Astrocyte (in vitro differentiated cells and primary cell): ENCODE measurements at places on chromosomes 11 and 22.

DNA sequence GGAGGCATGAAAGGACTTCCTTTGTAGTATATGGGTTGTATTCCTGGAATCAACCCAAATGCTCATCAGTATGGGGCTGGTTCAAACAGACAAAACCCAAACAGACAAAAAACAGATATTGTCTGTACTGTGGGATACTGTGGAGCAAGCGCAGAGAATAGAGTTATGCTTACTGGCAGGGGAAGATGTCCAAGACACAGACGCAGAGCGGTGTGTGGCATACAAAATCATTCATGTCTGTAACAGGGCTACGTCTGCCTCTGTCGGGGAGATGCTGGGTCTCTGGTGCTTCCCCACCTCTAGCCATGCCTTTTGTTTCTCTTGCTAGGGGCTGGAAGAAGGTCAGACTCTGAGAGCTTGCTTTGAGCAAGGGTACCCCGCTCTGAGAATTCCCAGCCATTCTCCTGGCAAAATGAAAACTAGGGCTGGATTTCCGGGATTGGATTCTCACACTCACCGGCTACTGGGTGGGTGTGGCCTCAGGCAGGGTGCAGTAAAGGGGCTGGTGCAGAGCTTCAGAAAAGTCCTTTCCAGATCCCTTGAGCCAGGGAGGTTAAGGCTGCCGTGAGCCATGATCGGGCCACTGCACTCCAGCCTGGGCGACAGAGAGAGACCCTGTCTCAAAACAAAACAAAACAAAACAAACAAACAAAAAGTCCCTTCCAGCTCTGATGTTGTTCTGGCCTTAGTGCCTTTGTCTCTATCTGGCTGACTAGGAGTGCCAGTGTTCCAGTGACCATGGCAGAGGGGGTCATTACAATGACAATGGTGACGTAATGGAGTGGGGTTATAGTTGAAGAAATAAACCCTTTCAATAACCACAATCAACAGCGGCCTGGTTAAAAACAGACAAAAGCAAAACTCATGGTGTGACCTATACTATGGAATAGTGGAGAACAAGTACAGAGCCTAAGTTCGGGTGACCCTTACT is 2.9 kb upstream of the ABCC8 start:
- no peak overlapping the region for H3K4me3 ChIP-seq
- no peaks in the 10 kb centered on the region for H3K4me1 ChIP-seq
- peaks cover 40% of the 10 kb centered on the region for H3K27me3 ChIP-seq
- peak; percentile 19 for DNase-seq
- H3K27ac ChIP-seq = no peak overlapping the region

DNA sequence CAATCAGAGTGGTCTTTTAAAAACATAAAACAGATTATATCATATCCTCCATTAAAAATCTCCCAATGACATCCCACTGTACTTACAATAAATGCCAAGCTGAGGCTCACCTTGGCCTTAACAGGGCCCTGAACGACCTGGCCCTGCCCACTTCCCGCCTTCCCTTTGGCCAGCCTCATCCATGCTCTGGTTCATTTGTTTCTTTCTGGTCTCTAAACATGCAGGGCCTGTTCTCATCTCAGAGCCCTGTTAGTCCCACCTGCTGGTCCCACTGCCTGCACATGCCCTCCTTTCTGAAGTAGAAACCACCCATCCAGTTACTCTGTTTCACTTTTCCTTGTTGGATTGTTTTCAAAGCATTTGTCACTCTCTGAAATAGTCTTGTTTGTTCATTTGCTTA is 227.4 kb downstream of the INSC start:
- no peaks in the 10 kb centered on the region for H3K4me1 ChIP-seq
- H3K36me3 ChIP-seq = no peaks in the 10 kb centered on the region
- no peak for DNase-seq
- no peak overlapping the region for H3K27ac ChIP-seq

DNA sequence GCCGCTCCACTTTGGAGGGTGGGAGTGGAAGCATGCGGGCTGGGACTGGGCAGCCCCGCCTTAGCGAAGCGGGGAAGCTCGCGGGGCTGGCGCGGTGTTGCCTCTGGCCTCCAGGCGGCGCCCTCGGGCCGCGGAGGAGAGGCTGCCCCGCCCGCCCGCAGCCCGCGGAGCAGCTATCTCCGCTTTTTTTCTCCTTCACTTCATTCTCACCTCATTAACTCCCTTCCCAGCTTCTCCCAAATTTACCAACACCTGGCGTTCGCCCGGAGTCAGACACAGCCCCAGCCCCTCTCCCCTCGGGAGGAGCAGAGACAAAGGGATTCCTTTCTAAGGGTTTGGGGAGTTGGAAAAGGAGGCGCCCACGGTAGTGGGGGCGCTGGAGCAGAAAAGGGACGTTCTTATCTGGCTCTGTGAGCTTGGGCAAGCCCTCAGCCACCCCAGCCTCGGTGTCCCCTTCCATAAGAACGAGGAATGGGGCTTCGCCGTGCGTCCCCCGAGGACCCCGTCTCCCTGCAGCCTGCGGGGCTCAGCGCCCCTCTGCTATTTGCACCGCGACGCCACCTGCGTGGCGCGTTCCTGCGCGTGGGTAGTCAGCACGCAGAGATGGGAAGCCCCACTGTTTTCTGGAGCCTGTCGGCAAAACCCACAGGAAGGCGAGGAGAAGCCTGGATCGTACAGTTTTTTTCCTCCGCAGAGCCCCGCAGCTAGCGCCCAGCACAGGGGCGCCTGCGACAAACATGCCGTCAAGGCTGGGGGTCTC is 1.5 kb upstream of the WNT11 start:
- DNase-seq = peak; percentile 40
- H3K36me3 ChIP-seq = no peaks in the 10 kb centered on the region
- H3K27me3 ChIP-seq = peaks cover 61% of the 10 kb centered on the region
- H3K4me3 ChIP-seq = peak overlapping the region; percentile 55
- no peak overlapping the region for H3K27ac ChIP-seq

DNA sequence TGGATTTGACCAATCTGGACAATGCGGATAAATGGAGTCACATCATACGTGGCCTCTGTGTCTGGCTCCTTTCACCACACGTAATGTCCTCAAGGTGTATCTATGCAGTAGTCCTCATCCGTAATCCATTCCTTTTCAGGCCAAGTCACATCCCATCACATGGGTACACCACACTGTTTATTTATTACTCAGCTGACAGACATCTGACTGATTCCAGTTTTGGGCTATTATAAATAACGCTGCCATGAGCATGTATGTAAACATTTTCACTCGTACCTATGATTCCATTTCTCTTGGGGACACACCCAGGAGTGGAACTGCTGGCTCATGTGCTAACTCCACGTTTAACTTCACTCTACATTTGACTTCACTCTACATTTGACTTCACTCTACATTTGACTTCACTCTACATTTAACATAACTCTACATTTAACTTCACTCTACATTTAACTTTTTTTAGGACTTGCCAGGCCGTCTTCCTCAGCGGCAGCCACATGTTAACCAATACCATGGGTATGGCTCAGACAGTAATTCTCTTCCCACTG is 52.1 kb downstream of the SHANK2 start:
- no peaks in the 10 kb centered on the region for H3K36me3 ChIP-seq
- no peaks in the 10 kb centered on the region for H3K4me1 ChIP-seq

DNA sequence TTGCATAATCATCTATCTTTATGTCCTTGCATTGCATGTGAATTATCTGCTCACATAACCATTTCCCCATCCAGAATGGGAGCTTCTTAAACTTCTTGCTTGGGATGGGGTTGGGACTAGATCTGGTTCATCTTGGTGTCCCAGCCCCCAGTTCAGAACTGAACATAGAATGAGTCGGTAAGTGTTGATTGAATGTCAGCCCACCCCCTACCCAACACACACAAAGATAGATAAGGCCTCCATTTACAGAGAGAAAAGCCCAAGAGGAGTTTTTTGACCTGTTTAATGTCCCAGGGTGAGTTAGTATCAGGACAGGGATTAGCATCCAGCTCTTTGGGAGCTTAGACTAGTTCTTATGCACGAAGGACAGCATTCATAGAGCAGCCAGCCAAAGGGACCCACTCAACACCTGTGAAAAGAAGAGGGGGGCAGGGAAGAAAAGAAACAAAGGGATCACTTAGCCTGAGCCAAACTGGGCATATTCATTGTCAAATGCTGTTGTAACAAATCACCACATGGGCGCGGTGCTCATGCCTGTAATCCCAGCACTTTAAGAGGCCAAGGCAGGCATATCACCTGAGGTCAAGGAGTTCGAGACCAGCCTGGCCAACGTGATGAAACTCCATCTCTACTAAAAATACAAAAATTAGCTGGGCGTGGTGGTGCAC is 57.4 kb downstream of the CHRDL2 start:
- no peaks in the 10 kb centered on the region for H3K27me3 ChIP-seq
- no peak for DNase-seq
- peak overlapping the region; percentile 97 for H3K27ac ChIP-seq
- no peaks in the 10 kb centered on the region for H3K36me3 ChIP-seq

GRCh38 chr11:12165237-12165875 is 55.0 kb downstream of the MICAL2 start:
- H3K4me1 ChIP-seq = peaks cover 69% of the 10 kb centered on the region
- H3K36me3 ChIP-seq = peaks cover 56% of the 10 kb centered on the region
- peak overlapping the region; percentile 99 for H3K27ac ChIP-seq

DNA sequence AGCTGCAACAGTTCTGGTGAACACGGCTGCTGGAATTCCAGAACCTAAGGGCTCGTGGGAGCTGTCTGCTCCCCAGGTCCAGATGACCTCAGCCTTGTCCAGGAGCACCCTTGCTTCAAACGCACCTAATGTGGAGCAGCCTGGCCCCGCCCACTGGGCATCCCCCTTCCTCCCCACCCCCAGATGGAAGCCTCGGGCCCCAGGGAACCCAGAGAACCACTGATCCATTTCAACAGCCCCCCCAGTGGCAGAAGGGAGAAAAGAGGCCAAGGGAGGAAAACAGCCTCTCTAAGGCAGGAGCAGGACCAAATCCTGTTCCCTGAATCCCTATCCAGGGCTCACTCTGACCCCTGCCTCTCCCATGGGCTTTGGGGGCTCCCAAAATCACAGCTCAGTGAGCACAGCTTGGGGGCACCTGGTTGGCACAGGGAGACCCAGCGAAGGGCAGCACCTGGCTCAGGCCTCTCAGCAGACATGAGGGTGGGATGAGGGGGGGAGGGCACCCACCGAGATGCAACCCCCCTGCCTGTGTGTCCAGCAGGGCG is 1.2 kb downstream of the CYTH4 start:
- H3K4me1 ChIP-seq = peaks cover 10% of the 10 kb centered on the region
- H3K36me3 ChIP-seq = no peaks in the 10 kb centered on the region
- no peak overlapping the region for H3K4me3 ChIP-seq

DNA sequence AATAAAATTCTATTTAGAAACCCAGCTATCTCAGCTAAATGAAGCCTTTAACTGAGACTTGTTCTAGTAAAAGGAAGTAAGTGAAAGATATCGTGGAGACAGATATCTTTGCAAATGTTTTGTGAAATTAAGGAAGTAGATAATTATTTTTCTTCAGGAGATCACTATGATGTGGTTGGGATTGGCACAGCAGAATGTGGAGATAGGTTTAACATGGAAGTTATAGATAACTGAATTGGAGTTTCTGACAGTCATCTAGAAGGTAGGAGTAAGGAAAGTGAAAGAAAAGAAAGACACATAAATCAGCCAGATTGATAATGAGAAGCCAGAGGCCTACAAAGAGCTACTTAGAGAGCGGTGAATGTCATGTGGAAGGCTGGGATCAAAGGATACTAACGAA is 4.7 kb upstream of the CASP5 start:
- H3K27ac ChIP-seq = no peak overlapping the region
- H3K4me3 ChIP-seq = no peak overlapping the region
- no peak for DNase-seq
- no peaks in the 10 kb centered on the region for H3K27me3 ChIP-seq
- no peaks in the 10 kb centered on the region for H3K4me1 ChIP-seq

GRCh38 chr11:44622721-44623258 is 57.3 kb downstream of the CD82 start:
- no peak overlapping the region for H3K4me3 ChIP-seq
- H3K36me3 ChIP-seq = no peaks in the 10 kb centered on the region
- peaks cover 3% of the 10 kb centered on the region for H3K27me3 ChIP-seq
- no peak for DNase-seq

DNA sequence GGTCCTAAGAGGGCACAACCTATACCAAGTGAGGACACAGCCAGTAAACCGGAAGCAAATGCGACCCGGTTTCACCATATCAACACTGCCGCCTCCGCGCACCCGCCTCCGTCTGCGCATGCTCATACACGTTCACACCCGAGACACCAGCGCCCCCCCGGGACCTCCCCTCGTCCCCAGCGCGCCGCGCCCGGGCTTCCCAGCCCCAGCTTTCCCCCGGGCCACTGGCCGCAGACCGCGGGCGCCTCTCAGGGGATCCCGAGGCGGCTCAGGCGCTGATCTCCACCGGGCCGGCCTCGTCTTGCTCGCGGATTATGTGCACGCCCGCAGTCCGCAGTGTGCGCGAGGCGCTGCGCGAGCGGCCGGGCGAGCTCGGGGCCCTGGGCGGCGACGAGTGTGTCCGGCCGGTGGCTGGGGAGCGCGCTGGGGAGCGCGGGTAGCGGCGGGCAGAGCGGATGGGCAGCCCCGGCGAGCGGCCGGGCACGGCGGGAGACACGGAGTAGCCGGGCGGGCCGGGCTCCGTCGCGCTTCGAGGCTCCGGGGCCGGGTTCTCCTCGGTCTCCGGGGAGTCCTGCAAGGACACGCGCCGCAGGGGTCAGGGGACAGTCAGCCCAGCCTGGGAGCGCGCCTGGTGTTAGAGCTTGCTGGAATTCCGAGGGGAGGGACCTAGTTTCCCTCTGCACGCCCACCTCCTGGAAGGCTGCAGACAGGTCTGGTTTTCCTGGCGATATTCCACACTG is 2.0 kb downstream of the HEPN1 start:
- no peaks in the 10 kb centered on the region for H3K36me3 ChIP-seq
- peaks cover 4% of the 10 kb centered on the region for H3K4me1 ChIP-seq
- H3K27me3 ChIP-seq = no peaks in the 10 kb centered on the region
- peak overlapping the region; percentile 47 for H3K4me3 ChIP-seq
- peak; percentile 25 for DNase-seq
- H3K27ac ChIP-seq = peak overlapping the region; percentile 19

DNA sequence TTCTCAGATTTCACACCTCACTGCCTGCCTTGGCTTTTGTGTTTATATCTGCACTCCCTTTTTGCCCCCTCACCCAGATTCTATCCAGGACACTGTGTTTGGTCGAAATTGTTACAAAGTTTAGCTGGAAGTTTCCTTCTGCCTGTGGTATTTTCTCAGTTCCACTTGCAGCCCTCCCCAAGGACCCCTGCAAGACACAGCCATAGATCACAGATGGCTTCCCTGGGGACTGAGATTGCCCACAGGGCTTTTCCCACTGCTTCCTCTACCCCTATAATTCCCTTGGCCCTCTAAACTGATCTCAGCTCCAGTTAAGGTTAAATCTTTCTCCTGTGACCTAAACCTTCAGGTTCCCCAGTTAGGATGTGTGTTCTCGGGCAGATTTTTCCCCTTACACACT is 146.1 kb upstream of the C11orf87 start:
- no peak overlapping the region for H3K27ac ChIP-seq
- H3K4me3 ChIP-seq = no peak overlapping the region
- H3K4me1 ChIP-seq = no peaks in the 10 kb centered on the region
- H3K27me3 ChIP-seq = no peaks in the 10 kb centered on the region

GRCh38 chr22:27557286-27558008 is 244.1 kb downstream of the MN1 start:
- H3K4me1 ChIP-seq = peaks cover 5% of the 10 kb centered on the region
- H3K4me3 ChIP-seq = no peak overlapping the region
- H3K27me3 ChIP-seq = no peaks in the 10 kb centered on the region
- no peaks in the 10 kb centered on the region for H3K36me3 ChIP-seq
- no peak overlapping the region for H3K27ac ChIP-seq
- no peak for DNase-seq
